AG09309 (cell line): ENCODE measurements at places on chromosomes 4 and X.

DNA sequence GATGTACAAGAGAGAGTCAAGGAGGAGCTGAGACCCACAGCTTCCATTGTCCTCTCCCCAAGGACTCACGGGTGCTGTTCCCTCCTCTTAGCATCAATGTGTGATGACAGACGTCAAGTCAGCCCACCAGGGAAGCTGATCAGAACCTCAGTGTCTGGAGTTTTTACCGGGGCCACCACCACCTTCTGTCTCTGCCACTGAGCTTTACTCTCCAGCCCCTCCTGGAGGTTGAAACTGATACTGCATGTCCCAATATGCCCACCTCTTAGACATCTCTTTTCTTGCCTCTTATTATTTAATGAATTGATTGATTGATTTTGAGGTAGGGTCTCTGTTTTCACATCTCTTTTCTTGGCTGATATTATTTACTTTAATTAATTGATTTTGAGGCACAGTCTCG lies 10.3 kb upstream of the AKAP17A start:
- no peak for DNase-seq

DNA sequence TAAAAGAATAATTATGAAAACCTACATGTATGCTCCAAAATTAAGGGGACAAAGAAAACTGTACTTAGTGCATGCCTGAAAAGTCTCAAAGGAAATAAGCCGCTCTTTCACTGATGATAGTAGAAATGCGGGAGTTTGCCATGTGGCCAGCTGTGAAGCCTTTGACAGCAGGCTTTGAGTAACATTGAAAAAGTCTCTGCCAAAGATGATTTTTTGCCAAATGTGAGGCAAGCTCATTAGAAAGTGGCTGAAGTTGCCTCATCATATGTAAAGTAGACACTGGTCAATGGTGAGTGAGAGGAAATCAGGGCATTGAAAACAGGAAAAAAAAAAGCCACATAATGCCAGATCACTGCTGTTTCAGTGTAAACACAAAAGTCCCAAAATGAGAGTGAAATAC lies 2360.1 kb downstream of the PCDH7 start:
- no peak for DNase-seq

DNA sequence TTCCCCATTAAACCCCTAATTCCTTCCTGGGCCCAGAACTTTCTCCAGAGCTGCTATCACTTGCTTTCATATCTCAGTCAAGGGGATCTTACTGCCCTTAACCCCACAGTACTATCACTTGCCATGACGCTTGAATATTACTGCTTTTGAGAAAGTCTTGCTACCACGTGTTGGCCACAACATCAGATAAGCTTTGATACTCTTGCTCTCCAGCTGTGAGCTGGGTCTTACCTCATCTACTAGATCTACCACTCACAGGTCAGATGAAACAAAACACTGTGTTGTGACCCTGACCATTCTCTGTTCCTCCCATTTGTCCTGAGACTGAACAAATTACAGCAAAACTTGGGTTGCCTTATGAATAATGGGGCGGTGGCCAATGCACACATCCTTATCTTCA lies 12.1 kb upstream of the TAPT1 start:
- no peak for DNase-seq

DNA sequence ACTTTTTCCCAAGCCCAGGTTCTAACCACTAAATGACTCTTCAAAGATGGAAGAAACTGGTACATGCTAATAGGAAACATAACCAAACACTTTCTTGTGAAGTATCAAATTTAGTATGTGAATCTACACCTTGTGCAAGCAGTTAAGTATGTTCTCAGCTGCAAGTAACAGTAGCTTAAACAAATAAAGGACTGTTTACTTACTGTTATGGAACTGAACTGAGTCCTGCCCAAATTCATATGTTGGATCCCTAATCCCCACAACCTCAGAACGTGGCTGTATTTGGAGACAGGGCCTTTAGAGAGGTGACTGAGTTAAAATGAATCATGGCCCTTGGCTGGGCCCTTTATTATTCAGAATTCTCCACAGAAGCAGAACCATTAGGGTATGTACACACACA lies 178.7 kb downstream of the KDR start:
- no peak for DNase-seq

DNA sequence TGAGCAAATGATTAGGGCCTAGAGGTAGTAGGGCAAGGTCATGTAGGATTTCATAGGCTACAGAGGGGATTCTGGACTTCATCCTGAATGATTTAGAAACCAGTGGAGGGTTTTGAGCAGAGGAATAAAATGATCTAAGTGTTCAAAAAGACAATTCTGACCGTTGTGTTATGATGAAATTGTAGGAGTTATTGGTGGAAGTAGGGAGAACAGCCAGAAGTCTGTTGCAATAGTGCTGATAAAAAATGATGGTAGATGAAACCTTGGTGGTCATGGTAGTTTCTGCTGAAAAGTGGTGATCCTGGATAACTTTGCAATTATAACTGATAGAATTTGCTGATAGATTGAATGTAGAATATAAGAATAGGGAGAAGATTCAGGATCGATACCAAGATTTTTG lies 60.2 kb downstream of the MID1IP1 start:
- DNase-seq, result peak; percentile 13

- DNase-seq, result peak; percentile 17
Observed at GRCh38 chr4:242121-242848, 63.0 kb downstream of the ZNF732 start.

GRCh38 chr4:158170691-158171561 lies 1.9 kb downstream of the GASK1B start:
- no peak for DNase-seq

- DNase-seq, result no peak
Observed at GRCh38 chr4:33073811-33074210, 2353.6 kb downstream of the PCDH7 start.

GRCh38 chr4:84146300-84146959 lies 352.7 kb downstream of the NKX6-1 start:
- DNase-seq, result no peak

GRCh38 chr4:116453127-116453526 lies 632.2 kb downstream of the TRAM1L1 start:
- DNase-seq, result no peak

GRCh38 chrX:53283567-53283966 lies 2.2 kb upstream of the IQSEC2 start:
- DNase-seq, result no peak

DNA sequence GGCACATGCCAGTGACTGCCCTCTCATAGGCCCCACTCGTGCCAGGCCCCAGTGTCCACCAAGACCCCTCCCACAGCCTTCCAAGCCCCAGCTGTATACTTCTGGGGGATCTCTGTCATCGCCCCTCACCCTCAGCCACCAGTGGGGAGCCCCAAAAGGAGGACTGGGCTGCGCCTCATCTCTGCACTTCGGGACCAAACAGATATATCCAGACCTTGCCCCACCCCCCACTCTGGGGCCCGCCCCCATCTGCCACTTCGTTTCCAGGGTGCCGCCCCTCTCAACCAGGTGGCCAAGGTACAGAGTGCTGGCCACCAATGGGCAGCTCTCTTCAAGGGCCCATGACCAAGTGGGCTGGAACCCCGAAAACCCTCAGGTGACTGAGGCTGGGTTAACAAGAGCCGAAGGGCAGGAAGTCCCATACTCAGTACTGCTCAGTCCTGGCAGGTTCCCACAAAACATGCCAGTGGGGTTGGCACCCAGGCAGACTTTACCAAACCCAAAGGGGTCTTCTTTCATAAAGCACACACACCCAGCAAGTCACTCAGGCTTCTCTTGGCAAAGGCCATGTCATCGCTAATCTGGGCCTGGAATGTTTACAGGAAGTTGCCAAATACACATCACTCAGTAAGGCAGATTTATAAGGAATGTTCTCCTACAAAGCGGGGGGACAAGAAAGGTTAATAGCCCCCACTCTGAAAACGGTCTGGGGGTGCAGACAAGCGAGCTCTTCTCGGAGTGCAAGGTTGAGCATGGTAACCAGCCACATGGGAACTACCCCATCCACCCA lies 4.4 kb downstream of the ZFYVE28 start:
- no peak for DNase-seq

GRCh38 chr4:113823291-113823659 lies 61.7 kb upstream of the CAMK2D start:
- no peak for DNase-seq

GRCh38 chrX:30533266-30533665 lies 44.3 kb downstream of the TASL start:
- DNase-seq, result no peak

DNA sequence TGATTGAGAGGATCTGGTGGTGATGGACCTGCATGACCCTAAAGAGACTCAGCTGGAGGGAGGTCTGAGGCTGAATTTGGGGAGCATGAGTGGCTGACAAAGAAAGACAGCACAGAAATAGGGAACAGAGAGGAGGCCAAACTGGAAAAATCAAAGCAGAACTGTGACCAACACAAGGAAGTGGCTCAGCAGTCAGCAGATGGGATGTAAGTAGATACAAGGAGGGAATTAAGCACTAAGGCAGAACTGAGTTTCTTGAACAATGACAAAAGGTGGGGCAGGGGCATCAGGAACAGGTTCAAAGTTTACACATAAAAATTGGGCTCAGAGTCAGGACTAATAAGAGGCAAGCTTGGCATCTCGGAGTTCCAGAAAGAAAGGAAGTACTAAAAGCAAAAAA lies 144.3 kb upstream of the KLF3 start:
- no peak for DNase-seq
